CD8-positive, alpha-beta memory T cell (primary cell): ENCODE measurements at places on chromosomes 2 and 18. TPM values are rescaled to one million over a fixed set of nuclear protein-coding genes. Genes with fewer than 3 reads are reported as not detected.

Gene TTC39C
- 57.4 TPM for total RNA-seq

GRCh38 chr18:42264497-42264896 lies 309.5 kb downstream of the PIK3C3 start:
- DNase-seq: no peak

GRCh38 chr2:105749583-105750400 lies 5.1 kb downstream of the NCK2 start:
- no peak for DNase-seq

Gene TMEM247
- total RNA-seq: not detected

DNA sequence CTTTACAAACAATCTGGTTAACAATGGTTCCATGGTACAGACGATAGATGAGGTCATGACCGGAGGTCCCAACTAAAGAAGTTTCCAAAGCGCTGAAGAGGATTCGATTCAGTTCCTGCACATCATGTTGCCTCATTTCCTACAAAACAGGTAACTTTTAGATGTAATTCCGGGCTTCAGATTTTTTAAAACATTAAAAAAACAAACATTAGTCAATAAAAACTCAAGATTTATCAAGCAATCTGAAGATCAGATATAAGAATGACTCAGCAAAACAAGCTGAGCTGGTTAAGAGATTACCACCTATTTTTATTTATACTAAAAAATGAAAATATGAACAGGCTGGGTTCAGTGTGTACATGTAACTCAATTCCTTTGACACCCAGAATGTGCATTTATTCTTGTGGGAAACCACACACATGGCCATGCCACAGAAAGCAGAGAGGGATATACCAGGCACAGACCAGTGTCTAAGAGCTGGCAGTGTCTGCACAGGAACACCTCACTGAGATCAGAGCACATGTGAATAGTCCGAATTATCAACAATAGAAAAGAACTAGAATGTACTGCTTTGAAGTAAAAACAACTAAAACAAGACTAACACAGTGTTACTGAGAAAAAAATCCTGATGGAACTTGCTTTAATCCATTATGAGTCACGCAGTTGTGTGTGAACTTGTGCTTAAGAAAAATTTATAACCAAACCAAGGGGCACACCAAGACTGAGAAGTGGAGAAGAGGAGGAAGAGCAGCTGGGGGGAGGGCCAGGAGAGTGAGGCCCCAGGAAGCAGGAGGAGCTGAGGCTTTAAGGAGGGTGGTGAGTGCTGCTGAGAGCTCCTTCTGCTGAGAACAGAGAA lies 9.5 kb downstream of the USP40 start:
- DNase-seq: no peak

GRCh38 chr2:203688798-203689197 lies 17.6 kb upstream of the CD28 start:
- no peak for DNase-seq

Gene VRK2
- total RNA-seq: 27.6 TPM

GRCh38 chr18:61929881-61930640 lies 37.3 kb upstream of the RNF152 start:
- no peak for DNase-seq

Gene PER2
- total RNA-seq: 14.2 TPM

DNA sequence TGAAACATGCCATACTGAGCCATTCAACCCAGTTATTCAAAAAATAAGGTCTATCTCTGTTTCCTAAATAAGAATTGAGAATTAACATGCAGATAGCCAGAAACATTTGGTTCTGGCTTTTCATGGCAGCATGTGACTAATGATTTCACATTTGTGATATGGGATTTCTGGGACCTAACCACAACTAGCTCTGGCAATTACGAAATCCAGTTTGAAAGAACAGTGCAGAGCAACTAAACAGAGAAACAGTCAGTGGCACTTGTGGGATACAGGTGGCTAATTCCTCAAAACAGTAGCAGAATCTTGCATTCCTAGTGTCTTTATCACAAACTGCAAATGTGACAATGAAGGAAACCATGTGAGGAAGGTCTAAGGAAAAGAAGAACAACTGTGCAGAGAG lies 637.8 kb upstream of the CHAC2 start:
- DNase-seq: no peak

DNA sequence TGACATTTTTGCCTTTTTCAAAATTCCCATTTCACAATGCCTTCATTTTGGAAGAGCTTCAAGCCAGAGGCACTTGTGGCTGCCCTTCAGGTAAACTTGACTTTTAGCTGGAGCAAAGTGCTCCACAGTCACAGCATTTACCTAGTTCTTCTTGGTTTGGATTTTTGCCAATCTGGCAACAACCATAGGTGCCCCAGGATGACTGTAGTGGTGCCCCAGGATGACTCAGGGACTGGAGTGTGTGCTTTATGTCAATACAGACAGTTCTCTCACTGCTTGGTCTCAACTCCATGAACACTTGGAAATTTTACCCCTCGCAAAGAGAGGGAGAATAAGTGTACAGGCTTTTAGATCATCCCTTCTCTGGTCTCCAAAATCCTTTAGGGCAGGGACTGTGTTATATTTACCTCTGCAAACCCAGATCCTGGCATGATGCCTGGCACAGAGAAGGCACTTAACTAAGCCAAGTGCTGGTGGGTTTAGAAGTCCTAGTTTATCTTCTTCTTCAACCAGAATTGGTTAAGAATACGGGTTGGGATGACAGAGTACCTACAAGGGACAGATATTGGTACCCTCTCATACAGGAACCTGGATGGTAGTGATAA lies 15.3 kb upstream of the PTPN4 start:
- DNase-seq: no peak

- DNase-seq: no peak
Measured at GRCh38 chr2:234333168-234334130, 163.4 kb downstream of the ARL4C start.

GRCh38 chr2:169131587-169132512 lies 62.5 kb downstream of the DHRS9 start:
- peak; percentile 39 for DNase-seq

DNA sequence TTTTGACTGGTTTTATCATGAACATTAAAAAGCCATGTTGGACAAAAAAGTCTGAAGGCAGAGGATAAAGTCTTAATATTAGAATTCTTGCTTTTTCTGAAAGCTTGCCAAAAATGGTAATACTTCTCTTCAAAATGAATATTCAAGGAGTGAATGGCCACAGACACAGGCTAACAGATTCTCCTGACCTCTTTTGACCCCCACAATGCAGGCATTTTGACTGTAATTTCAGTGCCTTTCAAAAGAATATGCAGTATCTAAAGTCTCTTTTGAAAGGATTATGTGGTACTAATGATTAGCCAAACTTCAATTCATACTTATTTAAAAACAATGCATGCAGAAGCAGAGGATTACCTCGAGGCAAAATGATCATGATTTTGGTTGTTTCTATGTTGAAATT lies 557.8 kb upstream of the GCFC2 start:
- no peak for DNase-seq

DNA sequence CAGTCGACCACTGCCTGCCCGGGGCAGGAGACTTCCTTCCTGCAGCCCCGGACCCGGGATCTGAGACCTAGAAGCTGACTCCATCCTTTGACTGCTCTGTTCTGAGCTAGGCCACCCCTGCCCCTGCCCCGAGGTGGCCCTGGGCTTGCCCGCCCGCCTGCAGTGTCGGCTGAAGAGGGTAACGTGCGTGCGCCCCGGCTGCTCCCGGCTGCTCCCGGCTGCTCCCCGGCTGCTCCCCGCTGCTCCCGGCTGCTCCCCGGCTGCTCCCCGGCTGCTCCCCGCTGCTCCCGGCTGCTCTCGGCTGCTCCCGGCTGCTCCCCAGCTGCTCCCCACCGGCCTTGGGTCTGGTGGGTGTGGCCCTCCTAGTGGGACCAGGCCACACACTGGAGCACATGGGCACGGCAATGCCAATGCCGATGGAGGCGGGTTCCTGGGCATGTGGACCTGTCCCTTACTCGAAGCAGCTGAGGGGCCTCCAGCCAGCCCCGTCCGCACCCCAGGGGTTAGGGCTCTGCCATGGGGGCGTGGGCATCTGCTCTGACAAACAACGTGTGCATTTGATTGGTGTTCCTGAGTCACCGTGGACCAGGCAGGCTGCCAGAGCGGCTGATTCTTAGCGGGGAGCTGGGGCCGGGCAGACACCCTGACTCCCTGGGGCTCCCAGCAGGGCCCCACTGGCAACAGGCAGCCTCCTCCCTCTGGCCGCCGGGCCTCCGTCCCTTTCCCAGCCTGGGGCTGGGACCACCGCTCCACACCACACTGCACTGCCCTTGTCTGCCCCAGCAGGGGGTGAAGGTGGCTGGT lies 2.0 kb upstream of the GAL3ST2 start:
- DNase-seq: no peak

- no peak for DNase-seq
Measured at GRCh38 chr2:157741819-157742484, 113.3 kb upstream of the ACVR1C start.

GRCh38 chr18:11432360-11432811 lies 177.0 kb upstream of the SLC35G4 start:
- no peak for DNase-seq

Gene SLC11A1
- 1.1 TPM for total RNA-seq

DNA sequence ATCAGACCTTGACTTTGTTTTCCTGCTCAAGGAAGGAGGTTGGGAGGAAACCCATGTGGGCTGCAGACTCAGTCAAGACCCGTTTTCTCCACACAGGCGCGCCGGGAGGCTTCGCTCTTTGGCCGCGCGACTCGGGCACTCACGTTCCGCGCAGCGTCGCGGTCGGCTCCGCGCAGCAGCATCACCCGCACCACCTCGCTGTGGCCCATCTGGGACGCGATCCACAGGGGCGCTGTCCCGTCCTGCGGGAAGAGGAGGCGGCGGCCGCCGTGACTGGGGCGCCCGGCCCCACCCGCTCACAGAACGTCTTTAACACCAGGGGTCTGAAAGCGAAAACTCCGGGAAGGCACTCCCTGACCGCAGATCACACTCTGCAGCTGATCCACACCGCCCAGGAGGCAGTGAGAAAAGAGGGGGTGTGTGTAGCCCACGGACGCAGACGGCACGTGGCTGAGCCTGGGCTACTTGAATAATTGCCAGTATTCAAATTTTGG lies 33.1 kb upstream of the NPC1 start:
- DNase-seq: no peak

- DNase-seq: no peak
Measured at GRCh38 chr2:231010201-231010730, 14.3 kb downstream of the SPATA3 start.

DNA sequence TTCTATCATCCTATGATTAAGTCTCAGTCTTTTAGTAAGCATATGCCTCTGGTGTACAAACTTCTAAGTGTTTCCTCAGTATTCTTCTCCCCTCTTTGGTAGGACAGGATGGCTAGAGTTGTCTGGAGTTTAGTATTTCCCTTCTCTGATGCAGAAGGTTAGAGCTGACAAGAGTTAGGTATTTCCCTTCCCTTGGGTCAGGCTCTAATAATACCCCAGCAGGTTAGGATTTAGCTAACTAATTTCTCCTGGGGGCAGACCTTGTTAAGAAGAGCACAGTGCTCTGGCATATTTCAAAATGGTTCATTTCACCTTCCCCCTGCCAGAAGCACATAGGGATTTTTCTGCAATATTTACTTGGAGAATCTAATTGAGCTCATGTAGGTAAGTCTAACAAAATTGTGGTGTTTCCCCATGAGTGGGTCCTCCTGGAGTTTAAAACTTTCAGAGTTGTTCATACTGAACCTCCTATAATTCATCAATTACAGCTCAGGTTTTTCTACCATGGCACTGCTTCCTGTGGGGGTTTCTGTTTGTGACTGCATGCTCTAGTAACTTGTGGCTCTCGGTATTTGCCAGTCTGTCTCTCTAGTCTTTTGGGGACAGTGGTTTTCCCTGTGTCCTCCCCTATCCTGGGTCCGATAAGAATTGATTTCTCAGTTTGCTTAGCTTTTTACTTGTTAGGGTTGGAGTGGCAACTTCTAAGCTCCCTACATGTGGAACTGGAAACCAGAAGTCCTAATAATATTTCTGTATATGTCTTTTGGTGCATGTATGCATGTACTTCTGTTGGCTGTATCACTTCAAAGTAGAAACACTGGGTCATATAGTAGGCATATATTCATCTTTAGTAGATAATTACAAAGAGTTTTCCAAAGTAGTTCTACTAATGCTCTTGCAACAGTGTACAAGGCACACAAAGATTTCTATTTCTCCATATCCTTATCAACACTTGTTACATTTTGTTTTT lies 77.7 kb downstream of the GDF7 start:
- DNase-seq: no peak

Gene CYP27C1
- not detected for total RNA-seq

Gene IL36A
- not detected for total RNA-seq

Gene SCN7A
- total RNA-seq: not detected

GRCh38 chr2:101679037-101679726 lies 18.3 kb upstream of the MAP4K4 start:
- no peak for DNase-seq

DNA sequence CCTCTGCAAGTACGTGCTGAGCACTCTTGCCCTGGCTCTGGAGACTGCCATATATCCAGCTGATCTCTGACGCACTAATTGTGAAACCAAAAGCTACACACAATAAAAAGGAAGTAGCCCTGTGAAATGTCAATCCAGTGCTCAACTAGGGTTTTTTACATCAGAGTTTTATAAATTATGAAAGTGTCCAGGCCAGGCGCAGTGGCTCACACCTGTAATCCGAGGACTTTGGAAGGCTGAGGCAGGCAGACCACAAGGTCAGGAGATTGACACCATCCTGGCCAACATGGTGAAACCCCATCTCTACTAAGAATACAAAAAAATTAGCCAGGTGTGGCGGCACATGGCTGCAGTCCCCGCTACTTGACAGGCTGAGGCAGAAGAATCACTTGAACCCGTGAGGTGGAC lies 24.5 kb upstream of the PEX13 start:
- DNase-seq: peak; percentile 63

DNA sequence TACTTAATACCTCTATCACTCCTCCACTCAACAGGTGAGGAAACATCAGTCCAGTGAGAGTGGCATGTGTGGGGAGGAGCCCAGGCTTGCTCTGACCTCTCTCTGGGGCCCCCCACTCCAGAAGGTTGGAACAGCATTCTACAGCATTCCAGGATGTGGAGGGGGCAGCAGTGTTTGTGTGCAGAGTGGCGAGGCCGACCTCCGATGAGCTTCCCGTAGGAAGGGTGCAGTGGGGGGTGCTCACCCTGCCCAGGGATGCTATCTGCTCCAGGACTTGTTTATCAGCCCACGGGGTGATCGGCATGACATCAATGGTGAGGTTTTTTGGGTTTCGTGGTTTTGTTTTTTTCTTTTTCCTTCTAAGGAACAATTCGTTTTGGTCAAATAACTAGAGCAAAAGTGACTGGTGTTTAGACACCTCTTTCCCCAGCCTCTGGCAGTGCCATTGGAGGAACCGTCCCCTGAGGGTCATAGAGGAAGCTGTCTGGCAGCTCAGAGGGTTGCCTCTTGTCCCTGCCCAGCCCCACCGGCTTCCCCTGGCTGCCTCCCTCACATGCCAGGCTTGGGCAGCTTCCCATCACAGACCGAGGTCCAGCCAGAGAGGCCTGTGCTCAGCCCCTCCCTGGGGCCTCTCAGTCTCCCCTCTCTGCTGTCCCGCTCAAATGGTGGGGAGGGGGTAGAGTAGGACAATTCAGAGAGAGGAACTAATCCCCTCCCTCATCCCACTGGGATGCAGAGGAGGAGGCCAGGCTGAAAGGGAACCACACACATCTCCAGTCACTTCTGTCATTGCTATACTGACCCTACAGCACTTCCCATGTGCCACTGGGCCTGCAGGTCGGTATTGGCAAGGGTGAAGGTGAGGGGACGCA lies 96.5 kb downstream of the ZFP36L2 start:
- peak; percentile 31 for DNase-seq

GRCh38 chr2:48397846-48398245 lies 132.1 kb upstream of the STON1 start:
- DNase-seq: no peak

GRCh38 chr18:10122988-10123950 lies 209.5 kb downstream of the VAPA start:
- DNase-seq: no peak

Gene LYPD6B
- total RNA-seq: not detected

GRCh38 chr2:45938649-45939511 lies 287.4 kb downstream of the PRKCE start:
- DNase-seq: no peak

Gene CPLX4
- not detected for total RNA-seq

Gene POTEE
- 0.49 TPM for total RNA-seq
